NCI-H1092 (cell line): ENCODE measurements at places on chromosomes 12 and 14.

DNA sequence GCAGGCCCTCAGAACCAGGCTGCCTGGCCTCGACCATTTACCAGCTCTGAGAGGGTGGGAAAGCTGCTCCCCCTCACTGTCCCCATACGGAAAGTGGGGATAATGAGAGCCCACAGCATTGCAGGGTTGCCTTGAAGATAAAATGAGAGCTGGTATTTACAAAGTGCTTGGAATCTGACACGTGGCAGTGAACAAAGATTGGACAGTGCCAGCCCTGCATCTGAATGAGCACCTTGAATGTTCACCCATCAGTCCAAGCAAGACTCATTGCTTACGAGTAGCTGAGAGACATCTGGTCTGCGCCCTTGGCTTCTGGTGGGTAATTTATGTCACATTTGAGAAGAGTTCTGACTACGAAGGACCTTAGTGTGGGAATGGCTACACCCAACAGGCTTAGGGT is 67.5 kb downstream of the CLMN start:
- DNase-seq: no peak

DNA sequence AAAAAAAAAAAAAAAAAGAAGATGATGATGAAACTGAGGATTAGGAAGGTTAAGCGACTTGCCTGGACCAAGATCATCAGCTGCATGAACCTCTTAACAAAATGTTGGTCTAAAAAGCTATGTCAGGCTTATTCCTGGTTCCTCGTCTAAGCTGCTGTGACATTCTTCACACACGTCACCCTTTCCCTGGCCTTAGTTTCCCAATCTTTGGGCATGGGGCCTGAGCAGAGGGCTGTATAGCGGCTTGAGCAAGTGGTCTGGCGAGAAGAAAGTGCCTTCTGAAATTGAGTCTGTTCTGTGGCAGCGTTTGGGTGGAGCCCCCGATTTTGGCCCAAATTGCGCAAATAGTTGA is 58.7 kb upstream of the CCND2 start:
- DNase-seq: no peak

DNA sequence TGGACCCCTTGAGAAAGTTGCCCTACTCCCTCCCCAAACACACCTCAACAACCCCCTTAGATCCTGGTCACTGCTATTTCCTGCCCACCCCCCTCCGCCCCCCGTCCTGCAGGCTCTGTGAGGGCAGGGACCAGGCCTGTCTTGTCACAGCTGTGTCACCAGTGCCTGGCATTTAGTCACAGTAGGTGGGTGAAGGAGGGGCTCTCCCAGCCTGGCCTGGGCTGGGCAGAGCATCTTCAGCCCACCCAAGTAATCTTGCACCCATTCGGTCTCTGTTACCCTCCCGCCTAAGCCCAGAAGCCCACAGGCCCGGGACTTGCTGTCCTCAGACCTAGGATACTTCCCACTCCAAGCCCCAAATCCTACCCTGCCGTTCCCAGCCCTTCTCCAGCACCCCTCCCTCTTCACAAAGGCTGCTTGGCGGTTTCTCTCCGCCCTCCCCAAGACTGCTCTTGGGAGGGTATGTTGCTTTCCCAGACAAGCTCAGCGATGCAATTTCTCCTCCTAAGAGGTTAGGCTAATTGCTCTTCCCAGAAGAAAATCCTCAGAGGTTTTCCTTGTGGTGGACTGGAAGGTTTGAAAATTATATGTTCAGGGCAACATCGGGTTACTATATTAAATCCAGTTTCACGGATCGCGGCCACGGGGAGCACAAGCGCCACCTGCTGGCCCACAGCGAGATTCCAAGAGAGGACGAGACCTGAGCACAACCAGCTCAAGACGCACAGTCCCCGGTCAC is 50.8 kb upstream of the ZFP36L1 start:
- peak; percentile 63 for DNase-seq

GRCh38 chr12:125518074-125518473 is 452.8 kb downstream of the AACS start:
- no peak for DNase-seq

GRCh38 chr12:30902001-30902400 is 24.5 kb upstream of the TSPAN11 start:
- DNase-seq: no peak

GRCh38 chr14:91095178-91095577 is 18.7 kb upstream of the DGLUCY start:
- no peak for DNase-seq

DNA sequence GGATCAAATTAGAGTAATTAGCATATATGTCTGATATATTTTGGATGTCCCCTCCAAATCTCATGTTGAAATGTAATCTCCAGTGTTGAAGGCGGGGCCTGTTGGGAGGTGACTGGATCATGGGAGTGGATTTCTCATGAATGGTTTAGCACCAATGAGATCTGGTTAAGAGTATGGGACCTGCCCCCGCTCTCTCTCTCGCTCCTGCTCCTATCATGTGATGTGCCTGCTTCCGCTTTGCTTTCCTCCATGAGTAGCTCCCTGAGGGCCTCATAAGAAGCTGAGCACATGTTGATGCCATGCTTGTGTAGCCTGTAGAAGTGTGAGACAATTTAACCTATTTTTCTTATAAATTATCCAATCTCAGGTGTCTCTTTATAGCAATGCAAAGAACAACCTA is 73.1 kb downstream of the PAWR start:
- DNase-seq: no peak

- DNase-seq: no peak
These were observed 80.9 kb upstream of the OTX2 start for GRCh38 chr14:56891226-56891625.

DNA sequence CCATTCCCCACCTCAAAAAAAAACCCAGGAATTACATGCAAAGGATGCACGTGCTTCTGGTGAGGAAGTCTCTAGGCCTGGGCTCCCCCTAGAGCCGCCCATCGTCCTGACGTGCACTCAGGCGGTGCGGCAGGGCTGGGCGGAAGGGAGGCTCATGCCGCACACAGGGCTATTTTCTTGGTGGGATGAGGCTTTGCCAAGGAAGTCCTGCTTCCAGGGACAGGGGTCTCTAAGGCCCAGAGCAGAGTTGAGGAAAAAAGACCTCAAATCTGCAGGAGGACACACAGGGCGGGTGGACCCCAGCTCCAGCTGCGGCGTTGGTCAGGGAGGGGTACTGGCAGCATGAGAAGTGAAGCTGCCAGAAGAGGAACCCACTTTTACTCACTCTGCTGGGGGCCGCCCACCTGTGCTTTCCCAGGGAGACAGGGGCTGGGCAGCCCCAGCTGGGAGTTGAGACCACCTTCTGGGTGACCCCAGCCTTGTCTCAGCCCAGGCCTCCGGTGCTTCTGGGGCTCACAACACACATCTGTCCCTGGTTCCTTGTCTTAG is 4.2 kb downstream of the RHOF start:
- DNase-seq: no peak

- no peak for DNase-seq
These were observed 226.1 kb upstream of the RTL1 start for GRCh38 chr14:101129521-101130167.

GRCh38 chr14:100556936-100557505 is 30.2 kb downstream of the BEGAIN start:
- no peak for DNase-seq
